Activated CD4-positive, alpha-beta T cell treated with anti-CD3 and anti-CD28 coated beads, Interleukin-2, amount 50 U/mL, for 48 hours (primary cell): ENCODE measurements at places on chromosomes 3 and 15.
A peak's percentile ranks its signal among the peaks of the same experiment; 100 is the strongest.

GRCh38 chr3:58299839-58300516, 6.1 kb upstream of the RPP14 start:
- no peak for DNase-seq

- DNase-seq: peak; percentile 29
These were observed 995 bp downstream of the CHST14 start for GRCh38 chr15:40471808-40472150.

- no peak for DNase-seq
These were observed 32.5 kb downstream of the HRH1 start for GRCh38 chr3:11186771-11187191.

- DNase-seq: no peak
These were observed 9.7 kb upstream of the SHF start for GRCh38 chr15:45197512-45197911.

- no peak for DNase-seq
These were observed at the start of gene GREM1 for GRCh38 chr15:32717426-32718226. GREM1 (plus strand) TSS chr15:32718004; CDS start chr15:32730691, 12,687 bp downstream.

- DNase-seq: no peak
These were observed 76.9 kb downstream of the CTNNB1 start for GRCh38 chr3:41276191-41276590.

GRCh38 chr15:71757741-71758530, 52.4 kb upstream of the NR2E3 start:
- DNase-seq: no peak

DNA sequence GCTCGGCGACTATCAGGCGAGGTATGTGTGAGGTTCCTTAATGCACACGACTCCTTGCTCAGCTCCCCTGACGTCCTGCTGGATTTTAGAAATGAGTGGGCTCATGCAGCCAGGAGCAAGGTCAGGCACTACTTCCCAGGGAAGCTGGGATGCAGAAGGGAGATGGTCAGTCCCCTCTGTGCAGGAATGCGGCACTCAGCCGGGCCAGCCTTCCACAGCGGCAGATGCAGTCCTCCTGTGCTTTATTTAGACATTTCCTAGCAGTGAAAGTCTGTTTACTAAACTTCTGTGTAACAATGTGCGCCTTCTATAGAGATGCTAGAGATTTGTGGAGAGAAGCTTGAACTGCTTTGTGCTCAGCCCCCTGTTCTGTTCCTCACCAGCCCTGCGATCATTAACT, 252.1 kb downstream of the SLCO3A1 start:
- DNase-seq: no peak

DNA sequence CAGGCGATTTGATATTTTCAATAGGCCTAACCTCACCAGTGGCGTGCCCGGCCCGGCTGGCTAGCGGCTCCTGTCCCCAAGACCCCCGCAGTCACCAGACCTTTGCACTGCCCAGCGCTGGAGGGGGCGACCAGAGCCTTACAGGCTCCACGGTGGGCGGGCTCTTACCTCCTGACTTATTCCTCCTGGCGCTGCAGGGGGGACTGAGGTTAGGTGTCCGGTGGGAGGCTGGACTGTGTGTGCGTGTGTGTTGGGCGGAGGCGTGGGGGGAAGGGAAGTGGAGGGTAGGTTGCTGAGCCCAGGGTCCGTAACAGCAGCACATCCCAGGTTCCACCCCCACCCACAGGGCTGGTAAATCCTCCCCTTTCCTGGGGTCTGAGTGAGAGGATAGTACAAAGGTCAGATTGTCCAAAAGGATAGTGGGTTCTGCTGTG, 27.5 kb upstream of the THRB start:
- no peak for DNase-seq

DNA sequence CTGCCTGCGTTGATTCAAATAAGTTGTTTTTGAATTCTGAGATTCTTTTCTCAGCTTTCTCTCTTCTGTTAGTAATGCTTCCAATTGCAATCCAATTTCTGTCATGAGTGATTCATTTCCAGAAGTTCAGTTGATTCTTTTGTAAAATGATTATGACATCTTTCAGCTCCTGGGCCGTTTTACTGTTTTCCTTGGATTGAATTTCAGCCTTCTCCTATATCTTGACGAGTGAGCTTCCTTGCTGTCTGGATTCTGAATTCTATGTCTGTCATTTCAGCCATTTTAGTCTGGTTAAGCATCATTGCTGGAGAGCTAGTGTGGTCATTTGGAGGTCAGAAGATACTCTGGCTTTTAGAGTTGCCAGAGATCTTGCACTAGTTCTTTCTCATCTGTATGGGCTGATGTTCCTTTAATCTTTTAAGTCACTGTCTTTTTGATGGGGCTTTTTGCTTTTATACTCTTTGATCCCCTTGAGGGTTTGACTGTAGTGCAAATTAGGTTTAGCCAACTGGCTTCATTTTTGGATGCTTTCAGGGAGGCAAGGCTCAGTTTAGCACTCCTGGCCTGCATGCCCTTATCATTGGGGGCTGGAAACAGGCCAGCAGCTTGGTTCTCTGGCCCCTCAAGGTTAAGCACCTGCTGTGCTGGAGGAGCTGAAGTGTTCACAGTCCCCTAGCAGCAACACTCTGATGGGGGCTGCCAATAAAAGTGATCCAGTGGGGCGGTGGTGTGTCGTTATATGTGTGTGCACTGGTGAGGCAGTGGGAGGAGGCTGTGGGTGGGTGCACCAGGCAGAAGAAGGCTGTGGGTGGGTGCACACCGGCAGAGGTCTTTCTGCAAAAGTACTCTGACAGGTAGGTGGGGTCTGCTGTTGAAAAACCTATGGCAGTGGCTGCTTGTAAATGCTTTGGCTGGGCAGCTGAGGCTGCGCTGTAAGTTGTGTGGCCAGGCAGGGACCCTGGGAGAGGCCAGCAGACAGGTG, 51.2 kb downstream of the MCTP2 start:
- no peak for DNase-seq

DNA sequence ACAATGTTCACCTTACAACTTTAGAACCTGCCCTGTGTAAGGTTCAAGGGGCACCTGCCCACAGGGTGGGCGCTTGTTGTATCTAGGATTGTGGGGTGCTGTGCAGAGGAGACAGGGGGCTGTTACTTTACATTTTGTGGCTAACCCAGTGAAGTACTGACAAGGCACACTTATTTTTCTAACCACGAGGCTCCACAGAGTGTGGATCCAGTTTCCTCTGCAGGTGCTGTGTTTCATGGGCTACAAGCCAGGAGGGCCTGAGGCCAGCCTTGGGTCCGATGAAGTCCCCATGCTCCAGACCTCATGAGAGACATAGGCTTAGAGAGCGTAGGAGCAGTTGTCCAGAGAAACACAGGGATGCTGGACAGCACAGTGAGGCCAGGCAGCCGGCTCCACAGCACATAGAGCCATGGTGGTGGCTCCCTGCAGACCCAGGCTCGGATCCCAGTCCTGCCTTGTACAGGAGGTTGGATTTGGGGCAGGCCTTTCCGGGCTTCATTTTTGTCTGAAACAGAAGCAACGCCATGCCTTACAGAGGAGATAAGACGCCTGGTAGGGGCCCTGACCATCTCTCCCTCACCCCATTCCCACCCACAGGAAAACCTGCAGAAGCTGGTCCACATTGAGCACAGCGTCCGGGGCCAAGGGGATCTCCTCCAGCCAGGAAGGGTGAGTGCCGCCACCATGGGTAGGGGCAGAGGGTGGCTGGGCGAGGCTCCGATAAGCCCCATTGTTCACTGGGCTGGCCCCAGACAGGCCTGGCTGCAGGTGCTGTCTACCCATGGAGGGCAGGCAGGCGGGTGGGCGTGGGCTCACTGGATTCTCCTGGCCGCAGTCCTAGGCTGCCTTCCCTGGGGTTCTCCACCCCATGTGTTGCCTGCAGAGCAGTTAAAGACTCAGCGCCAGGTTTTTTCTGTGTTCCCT, 40.1 kb upstream of the NR2C2 start:
- no peak for DNase-seq

DNA sequence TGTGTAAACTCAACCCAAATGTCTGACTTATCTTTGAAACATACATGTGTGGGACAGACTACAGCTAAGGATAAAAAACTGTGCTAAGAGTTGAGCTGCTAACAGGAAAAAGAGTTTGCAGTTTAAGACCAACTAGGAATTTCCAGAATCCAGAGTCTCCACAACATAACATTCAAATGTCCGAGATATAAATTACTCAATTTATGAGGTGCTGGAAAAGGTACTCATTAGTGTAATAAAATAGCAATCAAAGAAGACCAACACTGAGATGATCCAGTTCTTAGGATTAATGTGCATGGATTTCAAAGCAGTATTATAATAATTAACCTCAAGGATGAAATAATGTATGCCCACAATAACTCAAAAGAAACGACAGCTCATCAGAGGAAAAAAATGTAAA, 426.5 kb upstream of the KCNMB2 start:
- DNase-seq: no peak

GRCh38 chr15:56537881-56538280, 72.9 kb upstream of the MNS1 start:
- DNase-seq: peak; percentile 3

DNA sequence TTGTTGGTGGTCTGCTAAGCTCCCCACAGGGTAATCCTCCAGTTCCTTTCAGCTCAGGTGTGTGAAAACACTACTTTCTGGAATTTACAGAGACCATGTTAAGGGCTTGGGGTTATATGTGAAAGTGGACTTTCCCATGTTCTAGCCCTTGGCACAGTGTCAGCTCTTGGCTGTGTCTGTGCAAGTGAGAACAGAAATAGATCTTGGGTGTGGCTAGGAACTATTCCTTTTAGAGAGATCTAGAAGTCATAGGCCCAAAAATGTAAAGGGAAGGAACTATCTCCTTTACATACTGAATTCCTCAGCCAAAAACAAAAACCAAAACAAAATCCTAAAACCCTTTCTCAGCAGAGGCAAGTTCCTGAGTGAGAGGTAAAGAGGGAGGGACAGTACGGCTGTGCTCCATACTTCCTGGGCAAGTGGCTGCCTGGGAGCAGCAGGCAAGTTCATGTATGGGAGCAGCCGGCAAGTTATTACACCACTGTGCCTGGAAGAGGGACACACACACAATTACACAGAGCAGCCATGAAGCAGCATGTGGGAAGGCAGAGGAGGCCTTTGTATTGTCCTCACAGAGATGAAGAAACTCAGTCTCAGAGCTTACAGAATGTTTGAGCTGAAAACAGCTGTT, 19.9 kb upstream of the C3orf62 start:
- DNase-seq: no peak

DNA sequence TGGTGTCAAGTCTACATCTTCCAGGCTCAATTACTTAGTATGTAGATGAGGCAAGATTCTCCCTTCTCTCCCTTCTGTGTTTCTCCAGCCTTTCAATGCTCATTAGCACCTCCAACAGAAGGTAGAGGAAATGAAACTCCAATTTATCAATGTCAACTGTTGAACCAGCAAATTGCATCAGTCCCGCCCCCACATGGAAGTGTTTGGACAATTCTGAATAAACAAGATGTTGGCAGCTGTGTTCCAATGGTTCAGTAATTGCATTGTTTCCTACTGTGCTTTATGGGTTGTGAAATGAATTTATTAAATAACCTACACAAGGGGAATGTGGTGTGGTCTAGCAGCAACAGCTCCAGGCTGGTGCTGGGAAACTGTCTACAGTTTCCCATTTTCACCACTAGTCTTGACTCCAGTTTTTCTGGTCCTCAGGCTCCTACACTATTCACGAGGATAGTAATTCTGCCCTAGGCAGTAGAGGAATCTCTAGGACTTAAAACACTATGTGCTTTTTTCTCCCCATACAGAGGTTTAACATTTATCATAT, 91.9 kb downstream of the MB21D2 start:
- no peak for DNase-seq

DNA sequence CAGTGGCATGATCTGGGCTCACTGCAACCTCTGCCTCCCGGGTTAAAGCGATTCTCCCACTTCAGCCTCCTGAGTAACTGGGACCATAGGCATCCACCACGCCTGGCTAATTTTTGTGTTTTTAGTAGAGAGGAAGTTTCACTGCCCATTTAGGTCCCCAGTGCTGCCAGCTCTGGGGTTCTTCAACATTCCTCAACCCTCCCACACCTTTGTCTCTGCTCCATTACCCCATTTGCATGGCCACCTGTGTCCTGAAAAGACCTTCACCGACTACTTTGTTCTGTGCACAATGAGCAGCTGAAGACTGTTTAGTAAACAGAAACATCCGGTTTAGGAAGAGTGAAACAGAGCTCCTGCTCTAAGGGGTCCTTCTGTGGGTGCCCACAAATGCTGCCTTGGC, 92.0 kb downstream of the FAM43A start:
- DNase-seq: no peak

- no peak for DNase-seq
These were observed 3.3 kb downstream of the HES1 start for GRCh38 chr3:194139071-194139813.

GRCh38 chr3:130658678-130659077, 88.0 kb downstream of the PIK3R4 start:
- DNase-seq: no peak

DNA sequence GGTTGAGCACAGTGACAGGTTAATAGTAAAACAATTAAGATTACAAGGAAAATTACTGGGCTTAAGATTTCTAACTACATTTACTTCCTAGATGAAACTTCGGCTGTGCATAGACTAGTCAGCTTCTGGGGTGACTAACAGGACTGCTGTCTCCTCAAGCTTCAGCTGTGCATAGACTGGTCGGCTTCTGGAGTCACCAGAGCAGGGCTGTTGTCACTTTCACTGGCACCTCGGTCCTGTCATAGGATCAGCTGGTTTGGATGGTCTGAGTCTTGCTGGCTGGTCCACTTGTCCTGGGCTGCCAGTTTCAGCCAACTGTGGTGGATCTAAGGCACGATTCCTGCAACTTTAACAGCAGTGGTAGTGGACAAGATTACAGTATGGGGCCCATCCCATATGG, 23.9 kb upstream of the ACAD9 start:
- no peak for DNase-seq

DNA sequence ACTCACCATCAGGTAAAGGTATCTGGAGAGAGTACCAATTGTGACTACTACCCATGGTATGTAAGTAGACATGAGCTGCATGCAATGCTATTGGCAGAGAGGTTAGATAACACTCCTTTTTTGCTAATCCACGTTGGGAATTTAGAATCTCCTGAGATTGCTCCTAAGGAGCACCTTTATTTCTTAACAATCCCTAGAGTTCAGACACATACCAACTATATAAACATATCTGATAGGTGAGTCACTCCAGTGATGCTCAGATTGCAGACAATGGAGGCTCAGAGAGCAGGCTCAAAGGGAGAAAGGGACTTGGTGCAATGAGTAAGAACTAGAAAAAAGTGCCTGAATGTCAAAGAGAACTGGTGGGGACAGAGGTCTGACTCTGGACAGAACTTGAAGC, 47.0 kb upstream of the LRRFIP2 start:
- no peak for DNase-seq

GRCh38 chr15:37764733-37765191, 169.7 kb upstream of the TMCO5A start:
- DNase-seq: peak; percentile 30
